ENCODE measurements at places on chromosomes 7 and 10.

DNA sequence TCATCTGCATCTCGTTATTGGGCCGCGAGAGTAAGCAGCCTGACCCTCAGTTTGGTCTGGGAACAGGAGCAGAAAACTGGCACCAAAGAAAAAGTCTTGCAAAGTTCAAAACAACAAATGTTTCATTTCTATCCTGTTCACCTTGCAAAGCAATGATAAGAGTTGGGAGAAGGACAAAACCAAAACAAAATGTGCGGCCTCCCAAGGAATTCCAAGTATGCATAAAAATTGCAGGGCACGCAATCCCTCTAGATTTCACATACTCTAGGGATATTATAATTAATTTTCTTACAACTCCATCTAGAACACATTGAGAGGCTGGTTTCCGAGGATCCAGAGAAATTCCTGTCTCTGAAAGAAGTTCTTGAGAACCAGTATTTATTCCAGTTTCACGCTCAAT, 20.1 kb downstream of the CHUK start:
- no peak for DNase-seq

DNA sequence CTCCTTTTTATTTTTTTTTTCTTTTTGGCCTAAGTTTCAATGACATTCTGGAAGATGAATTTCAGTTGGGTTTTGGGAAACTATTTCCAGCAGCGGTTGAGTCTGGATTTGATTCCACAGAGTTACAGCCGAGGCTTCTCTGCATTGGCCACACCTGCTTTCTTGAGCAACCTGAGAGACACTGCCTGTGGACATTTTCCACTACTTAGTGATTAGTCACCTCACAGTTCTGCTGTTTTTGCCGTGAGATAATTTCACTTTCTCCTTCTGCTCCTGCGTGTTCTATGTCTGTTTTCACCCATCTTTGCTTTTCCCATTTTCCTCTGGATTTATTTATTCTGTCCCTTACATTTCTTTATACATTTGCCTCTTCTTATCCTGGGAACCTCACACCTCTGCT, 243.0 kb downstream of the BICC1 start:
- no peak for DNase-seq

DNA sequence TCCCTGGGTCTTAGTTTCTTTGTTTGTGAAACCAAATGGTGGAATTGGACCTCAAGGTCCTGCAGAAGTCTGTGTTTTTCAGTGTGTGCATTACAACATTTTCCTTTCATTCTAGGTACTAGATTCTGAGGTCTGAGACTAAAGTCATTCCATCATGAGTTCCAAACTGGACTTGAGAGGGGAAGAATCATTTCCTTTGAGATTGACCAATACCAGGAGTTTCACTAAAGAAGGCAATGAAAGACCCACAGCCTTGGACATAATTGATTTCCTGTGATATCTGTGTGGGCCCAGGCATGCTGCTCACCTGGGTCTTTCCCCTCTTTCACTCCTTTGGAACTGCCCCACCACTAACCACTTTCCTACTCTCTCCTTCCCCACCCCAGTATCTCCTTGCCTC, 18.2 kb downstream of the TAS2R41 start:
- no peak for DNase-seq

- no peak for DNase-seq
Observed at GRCh38 chr10:108783897-108784296, 1139.4 kb downstream of the XPNPEP1 start.

DNA sequence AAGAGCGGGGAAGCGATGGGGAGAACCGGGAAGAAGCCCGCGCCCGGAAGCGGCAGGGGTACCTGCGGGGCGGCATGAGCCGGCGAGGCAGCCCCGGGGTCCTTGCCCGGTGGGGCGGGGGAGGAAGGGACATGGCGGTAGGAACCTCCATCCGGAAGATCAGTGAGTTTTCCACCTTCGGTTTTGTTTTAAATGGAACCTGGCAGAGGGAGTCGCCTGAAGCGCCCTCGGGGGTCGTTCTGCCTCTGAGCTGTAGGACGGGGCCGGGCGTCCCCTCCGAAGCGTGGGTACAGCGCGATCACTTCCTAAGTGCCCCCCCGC, 471 bp downstream of the PFKP start:
- no peak for DNase-seq

GRCh38 chr7:115822801-115823200, 207.8 kb downstream of the TFEC start:
- no peak for DNase-seq

- no peak for DNase-seq
Observed at GRCh38 chr7:37265006-37265405, 183.7 kb downstream of the ELMO1 start.

- DNase-seq = no peak
Observed at GRCh38 chr7:128105228-128106022, 74.2 kb upstream of the LRRC4 start.

DNA sequence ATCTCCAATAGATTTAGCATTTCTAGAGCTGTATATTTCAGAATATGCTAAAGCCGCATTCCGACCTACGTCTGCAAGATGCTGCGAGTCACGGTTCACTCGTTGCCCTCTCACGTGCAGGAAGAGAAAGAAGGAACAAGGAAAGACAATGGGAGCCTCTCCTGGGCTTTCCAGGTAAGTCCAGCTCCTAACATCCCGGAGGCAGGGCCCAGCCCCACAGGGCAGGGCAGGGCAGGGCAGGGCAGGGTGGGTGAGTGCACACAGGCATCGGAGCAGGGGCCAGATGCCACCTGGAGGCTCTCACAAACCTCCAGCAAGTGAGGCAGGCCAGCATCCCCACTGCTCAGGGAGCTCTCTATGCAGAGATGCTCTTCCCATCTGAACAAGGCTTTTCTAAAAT, 50.8 kb downstream of the VOPP1 start:
- DNase-seq = no peak

DNA sequence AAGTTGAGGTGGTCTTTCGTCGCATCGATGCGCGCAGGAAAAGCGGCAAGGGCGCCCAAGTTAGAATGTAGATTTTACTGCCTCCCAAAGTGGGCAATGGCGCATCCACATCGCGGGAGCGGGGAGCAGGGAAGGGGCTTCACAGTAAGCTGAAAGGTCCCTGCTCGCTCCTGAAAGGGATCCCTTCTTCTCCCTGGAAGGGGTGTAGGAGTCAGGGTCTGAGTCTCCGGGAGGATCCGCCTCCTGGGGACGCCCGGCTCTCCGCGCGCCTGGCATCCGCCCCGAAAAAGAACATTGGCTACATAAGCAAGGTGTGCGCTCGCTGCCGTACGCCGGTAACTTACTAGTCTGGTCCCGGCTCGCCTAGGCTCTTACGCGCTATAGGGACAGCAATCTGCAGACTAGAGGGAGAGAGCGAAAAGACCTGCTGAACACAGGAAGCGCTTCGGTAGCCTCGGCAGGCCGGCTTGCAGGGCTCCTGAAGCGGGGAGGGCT, 804 bp downstream of the UNC5B start:
- DNase-seq = no peak

GRCh38 chr10:117411479-117412399, 36.5 kb upstream of the PDZD8 start:
- DNase-seq = no peak

GRCh38 chr7:103573479-103574058, 127.6 kb upstream of the SLC26A5 start:
- DNase-seq = no peak

DNA sequence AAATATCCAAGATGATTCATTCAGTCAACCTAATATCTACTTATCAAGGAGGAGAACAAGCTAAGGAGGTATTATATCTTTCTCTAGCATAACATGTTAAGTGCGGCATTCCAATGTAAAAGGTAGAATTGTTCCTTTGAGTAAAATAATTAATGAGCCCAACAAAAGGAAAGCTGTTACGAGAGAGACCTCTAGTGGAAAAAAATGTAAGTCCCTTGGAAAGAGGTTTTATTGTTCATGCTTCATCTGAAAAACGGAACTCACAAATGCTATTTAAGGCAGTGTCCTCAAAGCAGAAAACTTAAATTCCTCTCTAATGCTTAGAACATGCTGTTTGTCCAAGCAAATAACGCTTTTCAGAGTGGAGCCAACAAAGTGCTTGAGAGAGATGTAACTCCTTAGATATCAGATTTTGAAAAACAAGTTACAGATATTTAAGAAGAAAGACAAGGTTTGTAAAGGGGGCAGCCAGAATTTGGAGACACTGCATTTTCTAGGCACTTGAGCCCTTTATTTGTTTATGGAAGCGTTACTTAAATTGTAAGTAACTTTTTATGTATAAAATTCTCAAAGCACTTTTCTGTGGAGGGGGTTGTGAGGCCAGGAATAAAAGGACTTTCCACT, 119.9 kb downstream of the TFEC start:
- DNase-seq = no peak

GRCh38 chr10:133308421-133309099, at the start of the genes TUBGCP2 and ZNF511:
TUBGCP2 (minus strand) TSS chr10:133308872; CDS start chr10:133302941, 5,931 bp downstream.
ZNF511 (plus strand) TSS chr10:133308914; CDS start chr10:133308944, 30 bp downstream.
- DNase-seq = peak; percentile 78

DNA sequence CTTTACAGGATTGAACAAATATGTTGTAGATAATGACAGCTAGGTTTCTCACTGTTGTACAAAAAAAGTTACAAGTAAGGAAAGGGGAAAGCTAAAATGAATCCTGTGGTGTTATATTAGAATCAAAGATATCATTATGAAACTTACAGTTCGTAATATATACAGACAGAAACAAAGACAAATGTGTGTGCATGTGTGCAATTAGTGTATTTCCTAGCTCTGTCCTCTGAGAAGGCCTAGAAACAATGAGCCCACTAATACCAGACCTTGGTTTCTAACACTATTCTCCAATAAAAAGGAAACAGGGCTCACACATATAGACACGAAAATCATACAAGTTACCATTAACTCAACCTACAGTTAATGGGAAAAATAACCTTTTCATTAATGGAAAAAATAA, 8.0 kb downstream of the KDM7A start:
- DNase-seq = no peak

GRCh38 chr7:108062250-108063014, 59.5 kb upstream of the LAMB1 start:
- DNase-seq = no peak

GRCh38 chr10:77240706-77241349, 396.8 kb downstream of the KCNMA1 start:
- DNase-seq = no peak

DNA sequence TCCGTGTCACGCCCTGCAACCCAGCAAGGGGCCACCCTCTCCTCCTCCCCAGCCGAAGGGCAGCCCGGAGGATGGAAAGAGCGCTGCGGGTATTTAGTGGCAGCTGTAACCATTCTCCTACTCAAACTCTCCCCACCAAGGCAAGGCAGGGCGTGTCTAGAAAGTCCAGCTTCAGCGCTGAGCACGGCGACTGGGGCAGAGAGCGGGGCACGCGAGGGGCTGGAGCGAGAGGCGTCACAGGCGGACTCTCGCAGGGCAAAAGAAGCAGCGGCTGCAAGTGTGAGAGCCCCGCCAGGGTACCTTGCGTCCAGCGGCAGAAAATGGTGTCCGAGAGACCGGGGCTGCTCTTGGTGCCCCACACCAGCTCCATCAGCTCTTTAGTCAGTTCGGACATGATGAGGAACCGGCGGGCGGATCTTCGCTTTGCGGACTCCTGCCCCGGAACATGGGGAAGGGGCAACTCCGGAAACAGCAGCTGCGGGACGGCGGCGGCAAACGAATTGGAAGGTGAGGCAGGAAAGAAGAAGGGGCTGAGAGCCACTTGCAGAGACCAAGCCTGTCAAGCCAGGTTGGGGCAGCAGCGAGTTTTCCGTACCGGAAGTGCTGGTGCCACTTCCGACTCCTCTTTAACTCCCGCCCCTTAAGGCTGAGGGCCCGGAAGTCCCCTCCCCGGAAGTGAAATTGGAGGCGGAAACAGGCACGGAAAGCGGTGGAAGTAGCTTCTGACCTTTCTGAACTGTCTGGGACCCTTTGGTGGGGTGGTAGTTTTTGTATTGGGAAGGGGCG, at the start of gene MINDY3:
Gene MINDY3 (minus strand): TSS at position 602 of the 786 bp plus-strand sequence. CDS start 208 bp downstream, at position 394.
- peak; percentile 66 for DNase-seq

- DNase-seq = no peak
Observed at GRCh38 chr7:44277851-44278250, 47.5 kb downstream of the CAMK2B start.

GRCh38 chr7:99606531-99606930, 8.5 kb downstream of the TMEM225B start:
- DNase-seq = no peak

All from stimulated activated CD4-positive, alpha-beta T cell treated with anti-CD3 and anti-CD28 coated beads, TNF-alpha, amount 100 ng/mL, for 48 hours (primary cell).